Activated naive CD4-positive, alpha-beta T cell treated with anti-CD3 and anti-CD28 coated beads, Interleukin-2, amount 10 ng/mL, durations not matched to agents 7 days and 5 days (primary cell): ENCODE measurements at places on chromosomes 1 and 21.
A peak's percentile ranks its signal among the peaks of the same experiment; 100 is the strongest.

- DNase-seq: no peak
Observed at GRCh38 chr1:91806181-91806768, 79.7 kb downstream of the TGFBR3 start.

- no peak for DNase-seq
Observed at GRCh38 chr1:93839307-93839706, 39.7 kb downstream of the DNTTIP2 start.

GRCh38 chr1:64192290-64192689, 11.1 kb upstream of the UBE2U start:
- DNase-seq: no peak

DNA sequence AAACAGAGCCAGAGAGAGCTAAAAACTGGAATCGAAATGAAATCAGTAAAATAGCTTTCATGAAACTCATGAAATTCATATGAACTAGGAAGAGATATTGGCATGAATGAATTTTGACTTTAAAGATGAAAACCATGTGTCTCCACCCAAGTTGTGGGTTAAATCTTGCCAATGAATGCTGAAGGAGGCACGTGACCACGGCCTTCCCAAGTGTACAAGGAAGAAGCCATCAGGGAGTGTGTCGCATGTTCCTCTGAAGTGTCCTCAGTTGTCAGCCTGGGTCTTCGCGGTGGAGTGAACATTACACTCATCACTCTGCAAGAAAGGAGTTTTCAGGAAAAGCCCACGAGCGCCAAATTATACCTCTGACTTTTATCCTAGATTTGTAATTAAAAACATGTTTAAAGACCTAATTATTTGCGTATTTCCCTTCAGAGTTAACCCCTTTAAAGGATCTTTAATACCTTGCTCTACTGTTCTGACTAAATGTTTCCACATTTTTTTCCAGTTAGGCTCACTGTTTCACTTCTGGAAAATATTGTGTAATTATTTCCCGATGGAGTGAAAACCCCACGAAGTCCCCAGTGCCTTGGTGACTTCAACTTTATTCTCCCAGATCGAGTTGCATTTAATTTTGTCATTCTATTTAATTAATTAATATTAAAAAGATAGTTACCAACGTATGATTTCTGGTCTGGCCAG, 118.3 kb downstream of the DHRS3 start:
- no peak for DNase-seq

- no peak for DNase-seq
Observed at GRCh38 chr1:206032380-206033140, 8.9 kb upstream of the CTSE start.

- no peak for DNase-seq
Observed at GRCh38 chr1:198153804-198154203, 3.0 kb upstream of the NEK7 start.

DNA sequence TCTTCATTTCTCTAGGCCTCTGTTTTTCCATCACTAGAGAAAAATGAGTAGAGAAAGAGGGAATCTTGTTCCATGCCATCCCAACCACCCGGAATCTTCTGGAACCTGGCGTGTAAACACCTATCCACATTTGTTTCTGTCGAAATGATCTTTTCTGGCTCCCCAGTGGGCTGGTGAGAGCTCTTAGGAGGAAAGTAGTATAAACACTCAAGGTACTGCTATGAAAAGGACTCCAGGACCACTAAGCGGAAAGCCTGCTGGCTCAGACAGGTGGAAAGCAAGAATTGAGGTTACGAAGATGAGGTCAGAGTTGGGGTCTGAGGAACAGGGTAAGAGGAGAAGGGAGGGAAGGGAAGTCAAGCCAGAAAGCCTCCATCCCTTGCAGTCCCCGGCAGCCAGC, 90.8 kb downstream of the PLXNA2 start:
- DNase-seq: no peak

GRCh38 chr21:46151989-46152926, 3.1 kb downstream of the FTCD start:
- DNase-seq: peak; percentile 2

DNA sequence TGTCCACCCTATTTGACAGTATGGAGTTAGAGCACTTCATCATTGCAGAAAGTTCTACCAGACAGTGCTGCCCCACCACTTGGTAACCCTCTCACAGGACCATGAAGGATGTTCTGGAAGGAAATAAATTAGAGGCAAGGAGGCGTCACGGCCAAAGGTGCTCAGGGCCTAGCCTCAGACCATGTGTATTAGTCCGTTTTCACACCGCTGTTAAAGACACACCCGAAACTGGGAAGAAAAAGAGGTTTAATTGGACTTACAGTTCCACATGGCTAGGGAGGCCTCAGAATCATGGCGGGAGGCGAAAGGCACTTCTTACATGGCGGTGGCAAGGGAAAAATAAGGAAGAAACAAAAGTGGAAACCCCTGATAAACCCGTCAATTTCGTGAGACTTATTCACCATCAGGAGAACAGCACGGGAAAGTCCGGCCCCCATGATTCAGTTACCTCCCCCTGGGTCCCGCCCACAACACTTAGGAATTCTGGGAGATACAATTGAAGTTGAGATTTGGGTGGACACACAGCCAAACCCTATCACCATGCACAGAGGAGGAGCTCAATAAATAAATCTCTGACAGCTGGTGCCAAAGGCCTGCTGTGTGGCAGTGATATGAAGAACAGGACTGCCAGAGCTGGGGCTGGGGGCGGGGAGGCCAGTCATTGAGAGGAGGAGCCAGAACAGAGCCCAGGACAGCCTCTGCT, 75.8 kb downstream of the FHAD1 start:
- DNase-seq: no peak

GRCh38 chr1:66768965-66769364, 16.7 kb downstream of the DYNLT5 start:
- no peak for DNase-seq

GRCh38 chr1:208079161-208079560, 165.0 kb downstream of the PLXNA2 start:
- no peak for DNase-seq

GRCh38 chr1:185880779-185881333, 146.7 kb downstream of the HMCN1 start:
- DNase-seq: no peak

- DNase-seq: no peak
Observed at GRCh38 chr1:93595743-93596142, 85.9 kb downstream of the BCAR3 start.

DNA sequence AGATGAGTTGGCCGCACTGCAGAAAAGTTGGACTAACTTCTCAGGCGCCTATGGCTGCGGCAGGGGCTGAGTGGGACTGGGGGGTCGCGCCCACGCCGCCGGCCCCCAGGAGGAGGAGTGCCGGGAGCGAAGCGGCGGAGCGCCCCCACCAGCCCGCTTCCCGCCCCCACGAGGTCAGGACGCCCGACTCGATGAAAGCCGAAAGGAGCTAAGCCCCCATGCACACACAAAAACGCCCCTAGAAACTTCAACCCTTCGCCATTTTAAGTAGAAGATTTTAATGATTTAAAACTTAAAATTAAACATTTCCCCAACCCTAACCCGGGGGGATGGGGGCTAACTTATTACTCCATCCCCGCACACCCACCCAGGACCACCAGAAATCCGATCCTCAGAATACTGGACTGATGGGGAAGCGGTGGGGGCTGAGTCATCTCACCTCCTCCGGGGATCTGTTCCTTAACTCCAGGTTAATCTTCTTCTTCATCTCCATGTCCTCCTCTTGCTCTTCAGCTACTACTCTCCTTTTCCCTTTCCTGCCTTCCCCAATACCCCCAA, 539 bp downstream of the ANP32E start:
- DNase-seq: peak; percentile 48

- DNase-seq: peak; percentile 54
Observed at GRCh38 chr1:40381268-40382107, 8.0 kb downstream of the SMAP2 start.

GRCh38 chr1:172408958-172409357, 11.5 kb upstream of the C1orf105 start:
- no peak for DNase-seq

DNA sequence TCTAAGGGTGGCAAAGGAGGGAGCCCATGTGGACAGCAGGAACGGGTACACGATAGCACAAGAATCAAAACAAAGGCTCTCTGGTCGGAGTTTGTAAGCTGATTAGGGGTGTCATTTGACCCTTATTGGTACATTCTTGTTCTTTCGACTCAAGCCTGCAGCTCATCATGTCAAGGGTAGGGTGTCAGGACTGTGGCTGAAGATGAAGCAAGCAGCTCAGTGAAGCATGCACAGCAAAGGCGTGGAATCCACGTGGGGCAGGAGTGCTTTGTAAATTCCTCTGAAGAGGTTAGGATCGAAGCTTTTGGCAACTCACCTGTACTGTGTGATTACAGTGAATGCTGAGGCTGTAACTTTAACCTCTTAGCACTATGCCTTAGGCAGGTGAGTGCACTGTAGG, 4.7 kb upstream of the ABCB10 start:
- no peak for DNase-seq

- DNase-seq: no peak
Observed at GRCh38 chr1:215523128-215523861, 43.8 kb upstream of the KCTD3 start.

DNA sequence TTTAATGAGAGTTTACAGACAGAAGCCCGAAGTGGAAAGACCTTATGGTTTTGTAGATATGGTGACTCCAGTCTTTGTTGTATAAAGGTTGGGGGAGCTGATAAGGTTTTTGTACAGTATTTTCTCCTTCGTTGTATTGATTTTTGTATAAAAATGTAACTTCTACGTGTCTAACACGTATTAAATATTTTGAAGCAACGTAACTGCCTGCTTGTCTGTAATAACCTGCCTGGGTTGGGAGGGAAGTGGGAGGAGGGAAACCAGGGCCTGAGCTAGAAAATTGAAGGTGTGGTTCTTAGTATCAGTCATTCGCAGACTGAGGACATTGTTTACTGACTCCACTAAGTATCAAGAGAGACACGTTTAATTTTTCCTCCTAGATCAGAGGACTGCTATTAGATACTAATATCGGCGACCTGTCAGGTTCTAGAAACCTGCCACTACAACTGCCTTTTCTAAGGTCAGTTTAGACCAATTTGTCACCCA, 2.2 kb downstream of the IER5 start:
- DNase-seq: peak; percentile 54

- DNase-seq: no peak
Observed at GRCh38 chr1:85166351-85166750, 34.5 kb downstream of the SYDE2 start.

DNA sequence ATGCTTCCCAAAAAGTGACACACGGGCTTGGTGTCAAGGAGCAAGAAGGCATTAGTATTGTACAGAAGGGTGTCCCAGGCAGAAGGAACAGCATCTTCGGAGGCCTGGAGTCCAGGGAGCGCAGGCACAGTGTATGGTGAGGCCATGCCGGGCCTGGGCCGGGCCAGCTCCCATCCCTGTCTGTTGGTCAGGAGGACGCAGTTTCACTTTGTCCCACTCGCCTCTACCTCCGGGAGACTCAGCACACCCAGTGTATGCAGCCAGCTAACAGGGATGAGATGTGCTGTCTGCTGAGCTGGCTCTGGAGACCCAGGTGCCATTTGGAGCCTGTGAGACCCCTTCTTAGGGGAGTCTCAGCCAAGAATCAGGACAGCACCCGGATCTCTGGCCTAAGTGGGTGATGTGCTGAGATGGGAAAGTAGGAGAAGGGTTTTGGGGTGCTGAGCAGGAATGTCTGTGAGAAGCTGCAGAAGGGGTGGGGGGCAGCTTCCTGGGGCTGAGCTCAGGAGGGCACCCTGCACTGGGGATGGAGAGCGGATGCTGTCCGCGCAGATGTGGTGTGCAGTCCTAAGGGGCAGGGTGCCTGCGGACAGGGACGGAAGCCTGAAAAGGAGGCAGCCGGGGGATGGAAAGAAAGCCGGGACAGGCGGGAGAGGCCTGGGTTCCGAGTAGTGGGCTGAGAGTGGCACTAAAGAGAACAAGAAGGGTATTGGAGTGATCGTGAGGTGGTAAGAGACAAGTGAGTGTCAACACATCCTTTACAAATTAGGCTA, 25.7 kb downstream of the DMRTB1 start:
- DNase-seq: no peak

DNA sequence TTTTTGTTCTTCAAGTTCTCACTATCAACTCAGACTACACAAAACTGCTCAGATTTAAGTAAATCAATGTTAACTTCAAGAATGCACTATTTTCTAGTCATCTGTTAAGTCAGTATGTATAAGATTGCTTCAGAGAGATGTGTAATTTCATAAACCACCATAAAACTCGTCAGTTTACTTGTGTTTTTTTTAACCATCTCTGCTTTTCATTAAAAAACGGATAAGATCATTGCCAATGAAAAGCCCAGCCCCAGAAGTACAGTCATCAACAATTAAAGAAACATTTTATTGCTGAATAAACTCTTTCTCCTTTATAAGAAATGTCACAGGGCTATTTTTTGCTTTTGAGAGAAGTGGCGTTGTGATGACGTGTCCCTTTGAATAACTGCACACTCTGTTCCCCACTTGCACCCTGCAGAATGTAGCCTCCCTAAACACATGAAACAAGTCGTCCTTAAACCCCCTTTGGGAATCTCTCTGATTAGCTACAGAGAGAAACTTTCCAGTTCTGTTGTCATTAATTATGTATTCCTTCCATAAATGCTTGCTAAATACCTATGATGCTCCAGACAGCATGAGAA, 202.7 kb upstream of the FOXD3 start:
- no peak for DNase-seq

GRCh38 chr1:179785031-179785431, 41.9 kb downstream of the FAM163A start:
- DNase-seq: no peak
